ENCODE measurements at places on chromosomes 5 and 9. TPM values are rescaled to one million over a fixed set of nuclear protein-coding genes. Genes with fewer than 3 reads are reported as not detected.

DNA sequence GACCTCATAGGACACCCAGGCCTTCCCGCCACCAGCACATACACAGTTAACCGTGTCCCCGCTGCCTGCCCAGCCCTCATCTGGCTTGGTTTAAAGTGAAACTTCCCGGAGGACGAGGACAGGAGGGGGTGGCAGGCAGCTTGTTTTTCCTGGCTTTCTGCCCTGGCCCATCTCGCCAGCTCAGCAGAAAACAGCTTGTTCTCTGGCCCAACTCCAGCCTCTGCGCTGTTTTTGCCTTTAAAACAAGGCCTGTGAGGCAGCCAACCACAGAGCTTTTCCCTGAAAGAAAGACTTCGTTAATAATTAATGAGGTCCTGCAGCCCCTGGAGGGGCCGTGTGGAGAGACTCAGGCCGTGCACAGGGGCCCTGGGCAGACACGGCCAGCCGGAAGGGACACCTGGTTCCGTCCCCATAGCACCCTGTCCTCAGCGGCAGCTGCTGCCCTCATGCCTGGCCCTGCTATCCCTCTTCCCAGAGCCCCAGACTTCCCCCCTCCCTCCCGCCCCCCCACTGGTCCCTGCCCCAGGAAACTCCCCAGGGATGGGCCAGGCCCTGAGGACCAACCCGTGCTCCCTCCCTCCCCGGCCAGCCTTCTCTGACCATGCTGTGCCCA is 108.7 kb downstream of the RXRA start:
- DNase-seq: peak; percentile 97

Gene PLCXD3
- 76.6 TPM for total RNA-seq

DNA sequence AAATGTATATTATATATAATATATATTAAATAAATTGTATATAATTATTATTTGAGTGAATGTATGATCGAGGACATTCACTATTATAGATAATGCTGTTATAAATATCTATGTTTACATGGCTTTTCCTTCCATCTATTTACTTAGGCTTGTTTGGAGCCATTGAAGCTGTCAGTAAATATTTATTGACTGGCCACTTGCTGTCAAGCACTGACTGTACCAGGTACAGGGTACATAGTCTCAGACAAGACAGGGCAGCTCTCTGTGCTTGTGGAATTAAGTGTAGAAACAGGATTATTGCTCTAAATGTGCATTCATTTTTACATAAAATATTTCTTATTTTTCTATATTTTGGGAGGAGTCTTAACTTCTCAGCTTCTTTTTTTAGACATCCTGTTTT is 16.4 kb downstream of the FAXDC2 start:
- DNase-seq: no peak

DNA sequence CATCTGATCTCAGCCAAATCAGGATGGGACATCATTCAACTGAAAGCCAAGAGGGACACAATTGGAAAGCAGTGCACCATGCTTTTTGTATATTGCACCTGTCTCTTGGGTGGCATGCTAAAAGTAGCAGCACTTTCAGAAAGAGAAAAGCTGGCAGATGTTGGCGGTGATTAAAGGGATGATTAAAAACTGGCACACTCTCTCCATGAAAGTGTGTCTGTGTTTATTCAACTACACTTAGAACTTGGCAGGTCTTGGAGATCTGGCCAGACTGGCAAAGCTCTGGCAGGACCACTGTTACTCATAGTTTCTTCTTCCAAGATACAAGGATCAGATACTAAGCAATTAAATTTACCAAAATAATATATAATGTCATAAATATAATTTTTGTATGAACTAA is 112.9 kb upstream of the ELAVL2 start:
- no peak for DNase-seq

Gene PCDHB4
- total RNA-seq: 1.5 TPM

DNA sequence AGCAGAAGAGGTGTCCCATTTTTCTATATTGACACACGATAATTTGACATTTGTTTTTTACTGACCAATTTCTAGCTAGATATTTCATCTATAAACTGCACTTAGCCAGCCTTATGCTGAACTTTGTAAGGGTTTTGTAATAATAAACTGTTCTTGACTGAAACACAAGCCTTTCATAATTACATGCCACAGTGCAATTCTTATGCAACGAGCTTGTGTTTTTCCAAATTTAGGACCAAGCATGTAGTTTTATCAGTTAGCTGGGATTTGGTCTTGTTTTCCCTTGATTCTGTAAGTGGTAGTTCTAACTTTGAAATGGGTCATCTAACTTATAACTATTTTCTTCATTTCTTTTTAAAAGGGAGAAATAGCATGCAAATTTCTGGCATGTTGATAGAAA is 1.3 kb upstream of the LURAP1L start:
- no peak for DNase-seq

Gene CDKN2A
- total RNA-seq: 0.49 TPM

Gene NOXA1
- 2.2 TPM for total RNA-seq

Gene TSSK1B
- not detected for total RNA-seq

DNA sequence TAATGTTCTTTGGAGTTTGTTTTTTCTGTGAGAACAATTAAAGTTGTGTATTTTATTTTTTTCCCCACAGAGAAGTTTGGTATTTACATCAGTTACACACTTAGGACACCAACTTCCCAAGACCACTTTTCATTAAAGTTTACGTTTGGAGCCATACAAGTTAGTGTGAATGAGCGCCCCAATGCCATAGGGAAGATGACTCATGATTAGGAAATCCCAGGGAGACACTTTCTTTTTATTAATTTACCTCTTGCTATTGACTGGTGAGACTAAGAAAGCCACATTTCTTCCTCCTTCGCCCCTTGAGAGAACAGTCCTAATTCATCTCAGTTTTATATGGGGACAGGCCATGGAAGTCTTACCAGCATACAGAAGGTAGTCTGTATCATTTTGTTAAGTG is 57.1 kb downstream of the EDIL3 start:
- DNase-seq: no peak

GRCh38 chr9:4499917-4500316 is 9.6 kb downstream of the SLC1A1 start:
- DNase-seq: no peak

Gene ZDHHC11
- total RNA-seq: 38.0 TPM

DNA sequence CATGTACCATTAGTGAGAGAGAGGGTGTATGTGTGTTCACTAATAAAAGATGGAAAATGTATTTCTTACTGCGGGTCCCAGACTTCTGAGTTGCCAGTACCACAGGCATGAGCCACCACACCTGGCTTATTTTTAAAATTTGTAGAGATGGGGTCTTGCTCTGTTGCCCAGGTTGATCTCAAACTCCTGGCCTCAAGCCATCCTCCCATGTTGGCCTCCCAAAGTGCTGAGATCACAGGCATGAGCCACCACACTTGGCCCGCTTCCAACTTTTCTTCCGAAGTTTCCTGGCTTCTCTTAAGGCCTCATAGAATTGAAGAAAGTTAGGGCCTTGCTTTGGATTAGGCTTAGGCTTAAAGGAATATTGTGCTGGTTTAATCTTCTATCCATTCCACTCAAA is 40.4 kb upstream of the F2RL2 start:
- no peak for DNase-seq

GRCh38 chr9:12674961-12675360 is 18.2 kb upstream of the TYRP1 start:
- DNase-seq: no peak

GRCh38 chr9:94851467-94851866 is 125.0 kb downstream of the AOPEP start:
- DNase-seq: no peak

- no peak for DNase-seq
These were observed 199.7 kb upstream of the TLE4 start for GRCh38 chr9:79371948-79372555.

GRCh38 chr5:155919126-155919525 is 407.8 kb upstream of the SGCD start:
- no peak for DNase-seq

GRCh38 chr9:70519912-70520724 is 105.7 kb upstream of the KLF9 start:
- DNase-seq: no peak

Gene FBP2
- total RNA-seq: 0.54 TPM

DNA sequence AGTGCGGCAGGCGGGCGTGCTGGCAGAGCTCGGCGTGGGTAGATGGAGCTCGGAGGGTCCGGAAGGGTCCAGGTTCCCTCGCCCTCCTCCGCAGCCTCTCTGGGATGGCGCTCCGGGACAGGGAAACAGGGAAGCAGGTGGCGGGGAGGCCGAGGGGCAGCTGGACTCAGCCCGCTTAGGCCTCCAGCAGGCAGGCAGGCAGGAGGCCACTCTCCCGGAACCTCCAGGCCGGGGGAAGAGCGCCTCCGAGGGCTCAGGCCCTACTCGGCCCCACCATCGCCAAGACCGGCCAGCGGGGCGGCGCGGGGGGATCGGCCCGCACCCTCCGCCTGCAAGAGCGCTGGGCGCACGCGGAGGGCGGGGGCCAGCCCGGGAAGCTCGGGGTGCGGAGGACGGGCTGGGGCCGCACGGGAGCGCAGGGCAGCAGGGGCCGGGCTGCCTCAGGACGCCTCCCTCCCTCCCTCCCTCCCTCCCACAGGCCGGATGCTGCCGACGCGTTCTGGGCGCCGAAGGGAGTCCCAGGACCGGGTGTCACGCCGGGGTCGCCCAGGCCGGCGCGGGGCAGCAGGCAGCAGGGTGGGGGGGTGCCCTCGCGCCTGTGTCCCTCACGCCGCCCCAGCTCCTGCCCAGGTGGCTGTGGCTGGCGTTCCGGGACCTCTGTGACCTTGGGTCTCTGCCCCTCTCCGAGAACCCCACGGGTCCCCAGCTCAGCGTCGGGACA is 977 bp downstream of the MGAT4B start:
- DNase-seq: peak; percentile 73

Gene UAP1L1
- 13.6 TPM for total RNA-seq

Gene RHOBTB3
- total RNA-seq: 76.5 TPM

Gene IFNA14
- not detected for total RNA-seq

- DNase-seq: no peak
These were observed 903.8 kb downstream of the EFNA5 start for GRCh38 chr5:106766916-106767315.

DNA sequence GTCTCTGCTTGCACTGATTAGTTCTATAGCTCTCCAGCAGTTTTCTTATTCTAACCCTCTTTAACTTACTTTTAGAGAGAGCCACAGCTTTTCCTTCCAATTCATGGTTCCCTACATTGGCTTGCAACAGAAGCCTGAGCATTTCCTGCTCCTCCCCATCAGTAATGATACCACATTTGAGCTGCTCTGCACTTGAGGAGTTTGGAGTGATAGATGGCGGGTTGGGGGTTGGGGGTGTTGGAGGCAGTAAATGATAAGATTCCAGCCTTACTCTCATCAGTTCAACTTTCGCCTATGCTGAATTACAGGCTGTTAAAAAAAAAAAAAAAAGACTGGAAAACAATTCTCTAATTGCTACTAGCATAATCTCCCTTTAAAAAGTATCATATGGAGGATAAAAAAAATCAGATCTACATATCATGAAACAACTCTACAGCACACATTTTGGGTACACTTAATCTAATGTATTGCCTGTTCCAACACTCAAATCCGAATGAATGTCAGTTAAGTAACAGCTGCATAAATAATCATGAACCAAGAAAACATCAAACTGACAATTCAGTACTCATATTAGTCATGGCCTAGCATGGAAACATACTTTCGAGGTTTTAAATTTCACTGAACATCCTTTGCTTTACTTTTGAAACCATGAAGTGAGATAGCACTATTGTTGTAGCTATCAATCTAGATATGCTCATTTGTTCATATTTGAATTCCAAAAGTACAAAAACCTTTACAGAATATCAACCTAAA is 224.7 kb downstream of the NFIB start:
- DNase-seq: no peak

DNA sequence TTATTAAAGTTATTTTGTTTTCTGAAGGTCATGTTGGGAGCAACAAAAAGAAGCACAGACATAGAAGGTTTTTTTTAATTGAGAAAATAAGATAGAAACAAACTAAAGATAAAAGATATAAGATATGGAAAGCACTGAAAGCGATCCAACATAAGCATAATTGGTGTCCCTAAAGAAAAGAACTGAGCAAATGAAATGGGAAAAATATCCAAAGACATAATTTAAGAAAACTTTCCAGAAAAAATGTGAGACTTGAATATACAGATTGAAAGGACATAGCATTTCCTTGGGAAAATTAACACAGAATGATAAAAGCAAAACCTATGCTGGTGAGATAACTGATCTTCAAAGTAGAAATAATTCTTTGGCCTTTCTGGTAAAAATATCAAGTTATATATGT is 289.3 kb downstream of the KIAA0825 start:
- no peak for DNase-seq

- no peak for DNase-seq
These were observed 63.6 kb downstream of the NIPBL start for GRCh38 chr5:36939969-36940858.

DNA sequence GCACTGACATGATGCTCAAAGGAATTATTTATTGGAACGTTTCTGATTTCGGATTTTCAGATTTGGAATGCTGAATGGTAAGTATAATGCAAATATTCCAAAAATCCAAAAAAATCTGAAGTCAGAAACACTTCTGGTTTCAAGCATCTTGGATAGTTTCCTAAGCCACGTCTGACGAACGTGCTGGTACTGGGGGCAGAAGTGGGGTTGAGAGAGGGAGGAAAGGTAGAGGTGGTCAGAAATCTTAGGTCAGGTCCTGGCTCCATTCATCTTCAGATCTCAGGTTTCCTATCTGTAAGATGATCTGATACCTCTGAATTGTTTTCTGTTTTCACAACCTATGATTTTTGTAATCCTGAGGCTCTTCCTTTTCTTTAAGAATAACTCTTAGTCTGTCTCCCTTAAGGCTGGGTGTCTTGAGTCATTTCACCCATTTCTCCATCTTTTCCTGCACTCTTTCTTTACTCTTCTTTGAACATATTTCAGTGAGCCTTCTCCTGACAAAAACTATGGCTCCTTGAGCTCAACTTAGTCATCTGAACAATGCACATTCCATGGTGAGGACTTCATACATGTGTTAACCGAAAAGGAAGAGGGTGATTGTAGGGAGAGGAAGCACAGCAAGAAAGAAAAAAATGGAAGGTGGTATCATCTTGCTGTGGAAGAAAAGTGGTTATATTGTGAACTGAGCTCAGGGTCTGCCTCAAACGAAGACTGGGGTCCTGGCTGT is 3.3 kb downstream of the SGCD start:
- DNase-seq: no peak

- DNase-seq: no peak
These were observed 11.3 kb downstream of the MYOZ3 start for GRCh38 chr5:150672237-150672883.

Gene CTXN3
- not detected for total RNA-seq

Gene CER1
- total RNA-seq: not detected

GRCh38 chr9:135973277-135974219 is 12.4 kb upstream of the UBAC1 start:
- peak; percentile 74 for DNase-seq

GRCh38 chr5:94691291-94691690 is 72.8 kb downstream of the SLF1 start:
- no peak for DNase-seq

DNA sequence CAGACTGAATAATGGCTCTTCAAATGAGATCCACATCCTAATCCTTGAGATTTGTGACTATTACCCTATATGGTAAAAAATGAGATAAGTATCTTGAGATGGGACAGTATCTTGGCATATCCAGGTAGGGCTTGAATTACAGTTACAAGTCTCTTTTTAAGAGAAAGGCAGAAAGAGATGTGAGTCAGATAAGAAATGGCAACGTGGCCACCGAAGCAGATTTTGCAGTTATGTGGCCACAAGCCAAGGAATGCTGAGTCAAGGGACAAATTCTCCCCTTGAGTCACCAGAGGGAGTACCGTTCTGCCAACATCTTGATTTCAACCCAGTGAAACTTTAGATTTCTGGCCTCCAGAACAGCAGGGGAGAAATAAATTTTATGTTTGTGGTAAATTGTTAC is 1983.0 kb upstream of the C9orf72 start:
- no peak for DNase-seq

Gene SLC24A2
- total RNA-seq: 0.14 TPM

- no peak for DNase-seq
These were observed 15.1 kb downstream of the DROSHA start for GRCh38 chr5:31516802-31517201.

Gene SPEF2
- total RNA-seq: 1.1 TPM
